ENCODE measurements at places on chromosomes 3 and 15.

GRCh38 chr3:21779909-21780308 lies 28.9 kb upstream of the ZNF385D start:
- DNase-seq: no peak

GRCh38 chr3:24020036-24020691 lies 75.1 kb downstream of the NR1D2 start:
- DNase-seq: no peak

DNA sequence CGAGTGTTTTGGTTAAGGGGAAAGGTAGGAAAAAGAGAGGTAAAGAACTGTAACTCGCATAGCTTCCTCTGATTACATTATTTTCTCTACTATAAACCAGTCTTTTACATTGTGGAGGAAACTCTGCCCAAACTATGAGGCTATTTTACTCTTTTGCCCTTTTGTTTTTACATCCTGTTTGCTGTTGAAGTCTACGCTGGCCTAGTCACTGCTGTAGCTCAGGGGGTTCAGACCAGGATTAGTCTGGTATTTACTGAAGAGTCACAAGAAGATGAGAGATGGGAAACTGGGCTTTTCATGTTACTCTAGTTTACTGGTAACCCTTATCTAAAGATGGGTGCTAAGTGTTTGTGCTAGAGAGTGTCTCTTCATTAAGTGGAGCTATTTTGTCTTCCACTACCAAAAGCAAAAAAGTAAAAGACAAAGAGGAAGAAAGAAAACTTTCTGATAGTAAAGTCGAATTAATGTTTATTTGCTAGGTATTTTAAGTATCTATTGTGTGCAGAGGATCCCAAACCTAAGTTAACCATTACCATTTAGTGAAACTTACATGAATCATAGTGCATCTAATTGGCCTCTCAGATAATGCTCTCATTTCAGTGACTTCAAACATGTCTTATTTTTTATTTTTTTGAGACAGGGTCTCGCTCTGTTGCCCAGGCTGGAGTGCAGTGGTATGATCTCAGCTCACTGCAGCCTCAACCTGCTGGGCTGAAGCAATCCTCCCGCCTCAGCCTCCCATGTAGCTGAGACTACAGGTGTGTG lies 10.9 kb downstream of the RARB start:
- no peak for DNase-seq

DNA sequence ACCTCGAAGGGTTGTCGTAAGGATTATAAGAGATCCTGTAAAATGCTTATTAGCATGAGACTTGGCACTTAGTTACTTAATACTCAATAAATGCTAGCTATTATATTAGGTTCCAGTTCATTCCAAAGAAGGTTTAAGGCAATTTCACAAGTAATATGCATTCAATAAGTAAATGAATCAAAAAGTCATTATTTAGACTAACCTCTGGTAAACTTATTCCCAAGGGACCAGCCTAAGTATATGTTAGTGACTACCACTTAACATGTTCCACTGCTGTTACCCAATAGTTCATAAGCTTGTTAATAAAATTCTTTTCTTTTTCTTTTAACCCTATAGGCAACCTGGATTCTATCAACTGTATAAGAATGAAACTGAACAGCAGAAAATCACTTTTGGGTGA lies 5.1 kb downstream of the PDCD10 start:
- DNase-seq: no peak

DNA sequence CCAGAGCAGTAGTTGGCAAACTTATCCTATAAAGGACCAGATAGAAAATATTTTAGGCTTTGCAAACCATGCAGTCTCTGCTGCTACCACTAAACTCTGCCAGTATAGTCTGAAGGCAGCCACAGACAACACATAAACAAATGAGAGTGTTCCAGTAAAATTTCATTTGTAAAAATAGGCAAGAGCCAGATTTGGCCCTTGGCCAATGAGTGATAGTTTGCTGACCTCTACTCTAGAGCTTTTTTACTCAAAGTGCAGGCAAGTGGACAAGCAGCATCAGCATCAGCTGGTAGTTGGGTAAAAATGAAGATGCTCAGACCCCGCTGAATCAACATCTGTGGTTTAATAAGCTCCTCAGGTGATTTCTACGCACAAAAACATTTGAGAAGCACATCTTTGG lies 269.8 kb downstream of the NTRK3 start:
- DNase-seq: no peak

GRCh38 chr15:52318729-52319500 lies 23.3 kb upstream of the MYO5C start:
- DNase-seq: no peak

DNA sequence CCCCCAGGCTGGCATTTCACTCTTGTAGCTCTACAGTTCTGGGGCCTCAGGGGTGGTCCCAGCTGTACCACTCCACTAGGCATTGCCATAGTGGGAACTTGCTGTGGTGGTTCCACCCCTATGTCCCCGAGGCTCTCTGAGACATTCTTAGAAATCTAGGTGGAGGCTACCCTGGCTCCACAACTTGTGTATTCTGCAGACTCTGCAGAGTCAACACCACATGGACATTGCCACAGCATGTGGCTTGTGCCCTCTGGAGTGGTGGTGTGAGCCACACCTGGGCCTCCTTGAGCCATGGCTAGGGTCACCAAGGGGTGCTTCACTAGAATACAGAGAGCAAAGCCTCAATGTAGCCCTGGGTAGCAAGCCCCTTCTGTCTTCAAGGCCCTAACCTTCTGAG lies 54.4 kb upstream of the STRIT1 start:
- DNase-seq: no peak

DNA sequence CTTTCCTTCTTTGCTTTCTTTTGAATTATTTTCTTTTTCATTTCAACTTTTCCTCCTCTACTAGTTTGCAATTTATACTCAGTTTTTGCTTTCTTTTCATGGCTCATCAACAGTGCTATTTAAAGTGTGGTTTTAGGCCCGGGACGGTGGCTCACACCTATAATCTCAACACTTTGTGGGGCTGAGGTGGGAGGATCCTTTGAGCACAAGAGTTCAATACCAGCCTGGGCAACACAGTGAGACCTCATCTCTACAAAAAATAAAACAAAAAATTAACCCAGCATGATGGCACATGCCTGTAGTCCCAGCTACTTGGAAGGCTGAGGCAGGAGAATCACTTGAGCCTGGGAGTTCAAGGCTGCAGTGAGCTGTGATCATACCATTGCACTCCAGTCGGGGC lies 20.4 kb upstream of the DENND4A start:
- DNase-seq: no peak

GRCh38 chr3:50624634-50625033 lies 7.7 kb downstream of the MAPKAPK3 start:
- DNase-seq: no peak

- DNase-seq: no peak
These were observed 101.2 kb downstream of the NFKBIZ start for GRCh38 chr3:101950510-101950909.

- DNase-seq: no peak
These were observed 19.1 kb downstream of the ARMC8 start for GRCh38 chr3:138206196-138206595.

GRCh38 chr3:12990781-12991480 lies 82.3 kb downstream of the IQSEC1 start:
- DNase-seq: no peak

DNA sequence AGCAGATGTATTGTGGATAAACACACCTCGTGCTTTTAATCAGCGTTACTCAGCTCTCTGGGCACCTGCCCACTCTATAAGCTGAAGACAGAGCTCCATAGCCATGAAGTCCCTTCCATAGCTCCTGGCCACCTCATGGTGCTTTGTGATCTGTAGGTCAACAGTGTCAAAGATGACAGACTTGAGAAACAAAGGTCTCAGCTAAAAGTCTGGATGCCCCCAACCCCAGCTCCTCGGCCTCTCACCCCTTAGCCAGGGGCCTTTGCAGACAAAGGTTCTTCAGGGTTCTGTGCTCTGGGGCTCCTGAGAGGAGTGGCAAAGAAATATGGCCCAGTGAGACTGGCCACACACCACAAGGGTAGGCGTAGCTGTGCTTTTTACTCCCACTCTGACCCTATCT lies 168.6 kb downstream of the KLF13 start:
- no peak for DNase-seq

- DNase-seq: no peak
These were observed 12.0 kb upstream of the CTXND1 start for GRCh38 chr15:80264031-80264430.

GRCh38 chr3:188976407-188976806 lies 195.4 kb upstream of the TPRG1 start:
- no peak for DNase-seq

GRCh38 chr15:67520321-67521028 lies 456 bp upstream of the C15orf61 start:
- DNase-seq: no peak

DNA sequence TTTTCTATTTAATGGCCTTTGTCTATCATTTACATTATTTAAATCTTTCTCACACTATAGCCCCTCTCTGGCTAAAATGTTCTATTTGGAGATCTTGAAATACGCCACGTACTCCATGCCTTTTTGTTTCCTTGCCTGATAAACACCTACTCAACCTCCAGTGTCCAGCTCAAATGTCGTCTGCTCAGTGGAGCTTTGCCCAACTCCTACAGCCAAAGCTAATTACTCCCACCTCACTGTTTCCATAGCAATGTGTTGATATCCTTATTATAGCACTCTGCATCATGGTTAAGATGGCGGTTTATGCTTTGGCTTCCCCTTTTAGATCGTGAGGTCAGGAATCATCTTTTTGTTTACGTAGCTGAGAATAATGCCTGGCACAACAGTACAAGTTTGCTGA lies 55.9 kb downstream of the NGLY1 start:
- DNase-seq: no peak

DNA sequence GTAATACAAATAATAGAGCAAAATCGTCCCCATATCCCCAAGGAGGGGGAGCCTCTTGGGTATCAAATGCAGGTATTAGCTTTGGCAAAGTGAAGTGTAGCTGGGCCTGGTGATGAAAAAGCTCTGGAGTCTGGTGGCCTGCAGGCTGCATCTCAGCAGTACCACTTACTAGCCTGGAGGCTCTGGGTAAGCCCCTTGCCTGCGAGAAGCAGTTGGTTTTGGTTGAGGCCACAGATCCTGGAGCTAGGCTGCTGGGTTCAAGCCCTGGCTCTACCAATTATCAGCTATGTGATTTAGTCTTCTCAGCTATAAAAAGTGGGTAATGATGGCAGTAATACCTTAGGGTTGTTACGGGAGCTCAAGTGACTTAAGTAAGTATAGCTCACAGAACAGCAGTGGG lies 6.1 kb downstream of the KCNAB1 start:
- no peak for DNase-seq

DNA sequence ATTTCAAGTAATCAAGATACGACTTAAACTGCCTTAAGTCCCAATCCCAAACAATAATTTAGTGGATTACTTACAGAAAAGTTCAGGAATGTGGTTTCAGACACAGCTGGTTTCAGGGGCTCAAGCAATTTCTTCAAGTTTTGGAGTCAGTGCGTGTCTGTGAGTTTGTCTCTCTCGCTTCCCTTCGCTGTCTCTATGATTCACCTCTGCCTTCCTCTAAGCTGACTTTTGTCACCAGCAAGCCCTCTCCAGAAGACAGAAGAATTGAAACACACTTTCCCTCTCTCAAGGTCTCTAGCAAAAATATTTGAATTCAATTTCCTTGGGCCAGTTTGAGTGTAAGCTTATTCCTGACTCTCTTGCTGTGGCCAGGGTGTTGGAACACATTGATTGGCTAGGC lies 392.4 kb downstream of the EDEM1 start:
- DNase-seq: no peak

DNA sequence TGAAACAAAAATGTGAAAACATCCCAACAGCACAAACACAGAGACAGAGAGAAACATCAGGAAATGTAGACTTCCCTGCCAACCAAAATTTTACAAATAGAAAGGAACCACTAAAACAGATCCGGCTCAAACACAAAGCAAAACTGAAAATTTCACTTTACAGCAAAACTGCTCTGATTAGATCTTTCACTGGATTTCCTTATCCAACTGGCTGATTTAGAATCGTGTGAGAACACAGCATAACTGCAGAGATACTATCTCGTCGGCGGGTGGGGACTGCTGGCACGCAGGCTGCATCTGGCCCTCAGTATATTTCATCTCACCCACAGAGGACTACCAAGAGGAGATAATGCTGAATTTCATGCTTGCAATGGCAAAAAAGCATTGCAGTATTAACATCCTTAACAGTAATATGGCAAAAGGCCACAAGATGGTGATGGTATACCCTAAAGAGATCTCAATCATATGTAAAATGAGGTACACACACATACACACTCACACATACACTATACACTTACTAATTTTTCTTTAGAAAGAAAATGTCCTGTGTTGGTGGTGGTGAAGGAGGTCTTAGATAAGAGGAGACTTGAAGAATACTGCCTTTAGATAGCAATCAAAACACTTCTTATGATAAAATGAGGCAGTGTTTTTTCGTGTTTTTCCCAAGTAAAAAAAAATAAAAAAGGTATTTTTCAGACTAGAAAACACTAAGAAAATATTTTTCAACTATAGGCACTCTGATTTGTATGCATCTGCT lies 10.6 kb upstream of the LEO1 start:
- DNase-seq: no peak

DNA sequence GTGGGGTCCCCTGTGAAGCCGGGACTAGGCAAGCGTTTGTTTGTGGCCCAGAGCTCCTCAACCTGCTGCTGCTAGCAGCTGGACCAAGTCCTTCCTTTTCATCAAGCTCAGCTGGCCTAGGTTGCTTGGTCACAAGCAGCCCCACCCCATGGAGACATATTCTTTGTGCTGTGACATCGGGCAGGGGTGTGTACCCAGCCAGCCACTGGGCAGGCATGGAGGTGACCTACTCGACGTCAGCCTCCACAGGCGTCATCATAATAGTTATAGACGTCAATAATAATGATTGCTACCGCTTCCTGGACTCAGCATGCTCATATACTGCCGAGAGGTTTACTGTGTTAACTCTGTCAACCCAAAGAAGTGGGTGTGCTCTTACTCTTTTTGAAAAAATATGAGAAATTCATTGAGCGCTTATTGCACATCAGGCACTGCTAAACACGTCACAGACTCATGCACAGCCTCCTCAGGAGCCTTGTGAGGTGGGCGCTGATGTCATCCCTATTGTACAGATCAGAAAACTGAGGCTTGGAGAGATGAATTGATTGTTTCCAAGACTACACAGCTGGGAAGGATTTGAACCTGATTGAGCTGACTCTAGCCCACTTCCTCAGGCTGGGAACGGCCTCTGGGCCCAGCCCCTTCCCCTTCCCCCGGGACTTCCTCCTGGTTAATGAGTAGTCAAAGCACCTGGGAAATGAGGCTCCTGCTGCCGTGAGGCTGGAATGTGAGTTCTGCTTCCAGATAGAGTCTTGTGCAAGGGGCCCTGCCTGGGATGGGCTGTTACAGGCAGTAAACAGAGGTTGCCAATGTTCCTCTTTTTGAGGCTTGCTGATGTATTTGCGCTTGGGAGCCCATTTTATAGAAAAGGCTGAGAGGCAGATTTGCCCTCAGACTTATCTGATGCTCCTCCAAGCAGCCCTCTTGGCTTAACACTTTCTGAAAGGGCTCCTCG lies 16.2 kb downstream of the SLC6A6 start:
- no peak for DNase-seq

GRCh38 chr3:141178026-141178425 lies 53.6 kb upstream of the PXYLP1 start:
- no peak for DNase-seq
